ENCODE measurements at places on chromosomes 1 and 21.

GRCh38 chr1:23273450-23274133, 56.3 kb upstream of the HTR1D start:
- DNase-seq, result no peak

DNA sequence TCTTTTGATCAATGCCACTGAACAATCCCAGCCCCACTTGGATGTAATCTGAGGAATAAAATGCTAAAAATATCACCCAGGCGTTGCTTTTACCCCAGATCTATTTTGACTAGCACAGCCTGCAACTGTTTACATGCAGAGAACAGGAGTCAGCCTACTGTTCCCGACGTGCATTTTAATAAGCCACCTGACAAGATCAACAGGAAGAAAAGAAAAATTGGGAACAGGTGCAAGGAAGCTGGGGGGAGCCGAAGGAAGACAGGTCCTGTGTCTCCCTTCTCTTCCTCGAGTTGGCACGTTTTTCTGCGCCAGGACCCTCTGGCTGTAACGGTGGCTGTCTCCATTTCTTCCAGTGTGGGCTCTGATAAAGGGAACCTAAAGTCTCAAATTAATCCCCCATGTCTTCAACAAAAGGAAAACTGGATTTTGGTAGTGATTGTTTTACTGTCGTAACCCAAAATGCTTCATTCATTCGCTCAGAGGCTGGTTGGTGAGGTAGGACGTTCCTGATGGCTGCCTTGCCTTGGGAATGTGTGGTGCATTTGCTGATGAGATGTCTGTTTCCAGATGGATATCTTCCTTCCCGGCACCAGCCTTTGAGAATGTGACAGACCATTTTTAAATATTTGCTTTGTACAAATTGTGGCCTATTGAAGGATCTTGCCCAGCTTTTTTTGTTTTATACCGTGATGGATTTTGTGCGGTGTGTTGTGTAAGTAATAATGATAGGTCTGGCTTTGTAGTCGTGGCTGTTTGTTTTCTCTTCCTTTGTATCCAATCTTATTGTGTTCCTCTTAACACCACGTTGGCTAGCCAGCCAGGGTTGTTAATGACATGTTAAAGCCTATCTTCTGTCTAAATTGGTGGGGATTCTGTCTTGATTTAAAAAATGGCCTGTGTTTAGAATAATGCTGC, 117.5 kb downstream of the C1orf21 start:
- no peak for DNase-seq

DNA sequence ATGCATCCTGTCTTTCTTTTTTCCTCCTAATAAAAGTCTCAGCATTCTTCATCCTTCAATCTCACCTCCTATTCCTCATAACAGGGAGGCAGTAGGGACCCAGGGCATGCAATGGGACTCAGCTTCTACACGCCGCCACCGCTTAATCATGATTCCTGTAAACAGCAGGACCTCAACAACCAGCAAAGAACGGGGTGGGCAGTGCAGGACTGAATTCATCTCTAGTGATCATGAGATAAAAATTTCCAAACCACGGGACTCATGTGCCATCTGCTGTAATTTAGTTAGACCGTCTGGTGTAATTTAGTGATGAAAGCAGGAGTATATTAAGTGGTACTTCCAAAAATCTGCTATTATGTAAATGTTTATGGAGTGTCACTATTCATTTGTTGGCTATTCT, 5.4 kb downstream of the PRAMEF12 start:
- DNase-seq, result no peak

- DNase-seq, result no peak
Observed at GRCh38 chr1:33408093-33408436, 22.8 kb downstream of the PHC2 start.

- DNase-seq, result no peak
Observed at GRCh38 chr21:37916310-37917051, at the start of gene KCNJ6. KCNJ6 (minus strand) TSS chr21:37916457; CDS start chr21:37840682, 75,775 bp downstream.

DNA sequence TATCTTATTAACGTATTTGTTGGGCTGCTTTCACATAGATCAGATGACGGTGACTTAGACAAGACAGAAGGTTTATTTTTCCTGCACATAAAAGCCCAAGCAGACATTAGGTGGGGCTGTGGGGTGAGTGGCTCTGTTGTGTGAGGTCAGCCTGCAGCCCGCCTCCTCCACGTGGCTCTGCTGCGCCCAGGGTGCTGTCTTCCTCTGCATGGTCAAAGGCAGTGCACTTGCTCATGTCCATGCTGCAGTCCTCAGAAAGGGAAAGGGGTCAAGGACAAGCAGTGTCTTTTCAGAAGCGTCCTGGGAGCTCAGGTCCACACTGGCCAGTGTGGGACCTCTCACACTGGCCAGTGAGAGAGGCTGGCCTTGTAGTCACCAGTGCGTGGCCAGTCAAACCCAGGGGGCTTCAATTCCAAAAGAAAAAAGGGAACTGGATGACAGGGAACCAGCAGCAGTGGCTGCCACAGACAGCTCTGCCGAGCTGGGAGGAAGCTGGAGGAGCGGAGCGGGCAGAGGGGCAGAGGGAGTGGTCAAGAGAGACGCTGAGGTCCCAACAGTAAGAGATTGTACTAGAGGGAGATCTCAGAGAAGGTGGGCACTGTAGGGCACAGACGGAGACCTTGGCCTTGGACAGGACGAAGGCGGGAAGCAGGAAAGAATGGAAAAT, 35.9 kb upstream of the SLC45A1 start:
- DNase-seq, result no peak

DNA sequence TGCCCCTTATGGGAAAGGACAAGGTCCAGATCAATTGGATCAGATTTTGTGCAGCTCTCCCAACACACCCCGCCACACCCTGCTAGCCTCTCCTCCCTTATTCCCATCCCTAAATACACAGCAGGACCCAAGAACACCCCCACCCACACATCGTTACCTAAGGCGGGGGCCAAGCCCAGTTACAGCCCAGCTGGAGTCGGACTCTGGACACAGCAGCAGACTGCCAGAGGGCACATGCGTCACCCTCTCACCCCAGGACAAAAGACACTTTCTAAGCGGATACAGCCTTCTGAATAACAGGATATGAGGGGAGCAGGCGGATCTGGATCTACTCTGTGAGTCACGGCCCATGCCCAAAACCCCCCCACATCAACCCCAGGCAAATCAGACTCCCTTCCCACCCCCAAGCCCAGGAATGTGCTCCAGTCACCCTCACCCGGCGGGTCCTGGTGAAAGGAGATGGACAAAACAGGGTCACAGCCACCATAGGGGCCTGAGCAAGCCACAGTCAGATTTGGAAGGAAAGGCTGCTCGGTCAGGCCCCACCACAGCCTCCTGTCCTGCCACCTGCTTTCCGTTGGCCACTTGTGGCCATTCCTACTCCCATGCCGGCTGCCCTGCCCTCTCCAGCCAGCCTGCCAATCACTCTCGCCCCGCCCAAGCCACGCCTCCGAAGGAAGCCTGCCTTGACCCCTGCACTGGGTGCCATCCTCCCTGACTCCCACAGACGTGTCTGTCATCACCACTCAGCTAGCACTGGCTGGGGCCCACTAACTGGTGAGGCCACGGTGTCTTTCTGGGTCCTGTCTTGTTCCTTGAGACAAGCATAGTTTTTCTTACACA, 4.0 kb downstream of the S100A16 start:
- DNase-seq, result no peak

DNA sequence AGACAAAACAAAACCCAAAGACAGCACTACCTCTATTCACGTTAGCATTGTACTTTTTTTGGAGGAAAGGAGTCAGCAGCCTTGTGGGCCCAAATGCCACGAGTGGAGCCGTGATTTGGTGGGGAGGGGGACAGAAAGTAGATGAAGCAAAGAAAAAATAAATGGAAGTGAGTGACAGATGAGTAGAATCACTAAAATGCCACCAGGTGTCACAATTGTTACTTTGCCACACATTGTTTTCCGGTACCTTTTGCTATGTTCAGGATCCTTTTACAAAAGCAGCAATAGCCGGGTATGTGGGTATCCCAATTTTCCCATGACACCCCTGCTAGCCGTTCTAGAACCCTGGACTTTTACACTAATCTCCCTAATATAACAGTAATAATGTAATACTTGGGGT, 85.0 kb upstream of the AK4 start:
- no peak for DNase-seq

GRCh38 chr1:31509124-31510072, 66.9 kb upstream of the TINAGL1 start:
- DNase-seq, result no peak

DNA sequence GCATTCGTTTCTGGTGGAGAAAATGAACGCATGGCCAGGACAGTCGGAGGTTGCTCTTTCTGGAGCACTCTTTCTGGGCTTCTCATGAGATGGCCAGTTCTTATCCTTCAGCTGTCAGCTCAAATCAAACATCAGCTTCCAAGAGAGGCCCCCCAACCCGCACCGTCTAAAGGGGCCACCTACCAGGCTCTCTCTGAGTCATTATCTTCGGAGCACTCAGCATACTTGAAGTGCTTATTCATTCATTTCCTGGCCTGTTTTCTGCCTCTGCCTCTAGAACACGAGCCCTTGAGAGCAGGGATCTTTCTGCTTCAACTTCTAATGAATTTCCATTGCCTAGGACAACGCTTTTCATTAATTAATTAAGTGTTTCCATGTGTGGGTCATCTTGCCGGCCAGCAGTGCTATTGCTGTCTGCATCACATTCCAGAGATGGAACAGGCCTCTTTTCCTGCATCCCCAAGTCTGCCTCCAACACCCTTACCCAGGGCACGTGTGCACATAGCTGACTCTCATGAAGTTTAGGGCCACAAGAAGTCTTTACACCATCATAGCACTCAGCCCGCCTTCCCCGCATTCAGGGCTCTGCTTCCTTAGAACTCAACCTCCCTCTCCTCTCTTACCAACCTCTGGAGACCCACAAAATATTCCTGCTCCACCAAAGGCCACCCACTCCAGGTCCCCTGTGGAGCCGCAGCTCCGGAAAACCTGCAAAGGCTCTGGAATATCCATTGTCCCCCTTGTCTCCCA, 52.1 kb upstream of the LAPTM5 start:
- DNase-seq, result no peak

- DNase-seq, result no peak
Observed at GRCh38 chr1:116743535-116743934, 10.7 kb upstream of the CD2 start.

GRCh38 chr1:89460325-89460724, 64.3 kb upstream of the LRRC8B start:
- no peak for DNase-seq

DNA sequence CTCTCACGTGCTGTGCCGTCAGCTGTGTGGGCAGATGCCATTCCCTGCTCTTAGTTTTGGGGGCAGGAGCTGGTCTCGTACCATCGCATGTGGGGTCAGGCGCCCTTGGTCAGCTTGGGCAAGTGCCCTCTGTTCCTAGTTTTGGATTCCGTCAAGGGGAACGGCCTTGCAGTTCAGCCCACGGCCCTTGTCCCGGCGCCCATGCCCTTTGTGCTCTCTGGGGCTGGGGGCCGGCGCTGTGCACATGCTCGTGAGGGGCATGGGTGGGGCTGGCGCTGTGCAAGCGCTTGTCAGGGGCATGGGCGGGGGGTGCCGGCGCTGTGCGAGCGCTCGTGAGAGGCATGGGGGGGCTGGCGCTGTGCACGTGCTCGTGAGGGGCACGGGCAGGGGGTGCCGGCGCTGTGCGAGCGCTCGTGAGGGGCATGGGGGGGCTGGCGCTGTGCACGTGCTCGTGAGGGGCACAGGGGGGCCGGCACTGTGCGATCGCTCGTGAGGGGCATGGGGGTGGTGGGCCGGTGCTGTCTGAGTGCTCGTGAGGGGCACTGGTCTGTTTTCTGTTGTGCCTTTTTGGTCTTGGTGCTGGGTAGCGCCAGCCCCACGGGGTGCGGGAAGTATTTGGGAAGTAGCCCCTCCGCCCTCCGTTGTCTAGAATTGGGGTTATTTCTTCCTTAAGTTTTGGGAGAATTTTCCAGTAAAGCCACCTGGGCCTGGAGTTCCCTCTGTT, 29.5 kb upstream of the DIP2A start:
- DNase-seq, result no peak

- no peak for DNase-seq
Observed at GRCh38 chr21:44436958-44437357, 18.4 kb upstream of the LRRC3 start.

DNA sequence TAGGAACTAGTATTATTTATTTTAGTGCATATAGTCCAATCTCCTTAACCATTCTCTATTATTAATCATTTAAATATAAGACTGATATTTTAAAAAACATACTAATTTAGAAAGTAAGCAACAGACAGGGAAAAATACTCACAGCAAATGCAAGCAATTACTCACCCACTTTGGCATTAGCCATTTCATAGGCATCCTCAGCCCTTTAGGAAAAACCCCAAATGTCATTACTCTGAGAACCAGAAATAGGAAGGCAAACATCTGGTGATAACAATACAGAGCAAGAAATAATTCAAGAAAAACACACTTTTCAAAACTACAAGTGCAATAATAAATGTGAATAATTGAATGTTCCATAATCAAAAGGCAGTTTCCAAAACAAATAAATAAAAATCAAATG, 545.1 kb downstream of the PLPP3 start:
- no peak for DNase-seq

DNA sequence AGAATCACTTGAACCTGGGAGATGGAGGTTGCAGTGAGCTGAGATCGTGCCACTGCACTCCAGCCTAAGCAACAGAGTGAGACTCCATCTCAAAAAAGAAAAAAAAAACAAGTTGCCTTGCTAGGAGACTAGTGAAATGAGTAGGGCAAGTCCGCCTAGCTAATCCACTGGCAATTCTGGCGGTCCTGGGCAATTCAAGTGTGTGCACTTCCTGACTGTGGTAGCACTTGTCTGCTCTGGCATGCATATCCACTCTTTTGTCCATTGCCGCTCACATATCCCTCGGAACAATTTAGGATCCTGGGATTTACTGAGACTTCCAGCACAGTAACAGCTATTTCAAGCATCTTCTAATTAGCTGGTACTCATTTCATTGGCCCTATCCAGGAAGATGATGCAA, 426.3 kb upstream of the ADGRL2 start:
- no peak for DNase-seq

DNA sequence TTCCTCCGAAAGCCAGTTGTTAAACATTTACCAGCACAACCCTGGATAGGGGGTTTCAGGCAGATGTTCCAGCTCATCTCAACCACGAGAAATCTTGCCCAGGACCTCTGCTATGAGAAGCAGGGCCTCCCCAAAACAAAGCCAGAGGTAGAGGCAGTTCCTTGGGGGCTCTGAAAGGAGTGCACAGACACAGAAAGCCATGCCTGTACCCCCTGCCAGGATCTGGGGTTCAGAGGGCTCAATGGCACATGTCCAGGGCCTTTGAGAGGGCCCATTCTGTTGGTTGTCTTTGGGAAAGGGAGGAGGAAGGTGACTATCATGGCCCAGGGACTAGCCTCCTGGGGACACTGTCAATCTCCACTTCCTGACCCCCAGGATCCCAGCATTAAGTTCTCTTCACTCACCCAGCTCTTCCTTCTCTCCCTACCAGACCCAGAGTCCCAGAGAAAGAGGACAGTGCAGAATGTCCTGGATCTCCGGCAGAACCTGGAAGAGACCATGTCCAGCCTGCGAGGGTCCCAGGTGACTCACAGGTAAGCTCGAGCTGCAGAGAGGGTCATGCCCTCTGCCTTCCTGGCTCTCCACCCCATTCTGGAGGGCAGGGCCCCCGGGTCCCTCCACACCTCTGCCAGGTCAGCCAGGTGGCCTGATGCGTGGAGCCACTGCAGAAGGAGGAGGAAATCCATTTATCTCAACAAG, 116.4 kb upstream of the IPO9 start:
- no peak for DNase-seq
